ENCODE measurements at places on chromosomes 2 and 18. TPM values are rescaled to one million over a fixed set of nuclear protein-coding genes. Genes with fewer than 3 reads are reported as not detected.

The STARD6 gene
- not detected for total RNA-seq

The AKAIN1 gene
- not detected for total RNA-seq

The TMEFF2 gene
- 0.41 TPM for total RNA-seq

The FAHD2B gene
- total RNA-seq = 15.9 TPM

The SETBP1 gene
- total RNA-seq = 30.1 TPM

The GALNT14 gene
- total RNA-seq = 5.6 TPM

The CD226 gene
- total RNA-seq = 2.1 TPM

The PAX8 gene
- not detected for total RNA-seq

The DYNAP gene
- total RNA-seq = not detected

The LIMS2 gene
- 15.0 TPM for total RNA-seq

The TRABD2A gene
- not detected for total RNA-seq

The GAL3ST2 gene
- not detected for total RNA-seq

The MORN2 gene
- 9.9 TPM for total RNA-seq

The SCYGR4 gene
- not detected for total RNA-seq

The LHCGR gene
- total RNA-seq = 0.51 TPM

The FAP gene
- total RNA-seq = 50.0 TPM

The RAB3GAP1 gene
- total RNA-seq = 63.6 TPM

The POTEE gene
- not detected for total RNA-seq

The DGKD gene
- 51.7 TPM for total RNA-seq

The CAPN13 gene
- total RNA-seq = 0.51 TPM

The DOK1 gene
- 8.4 TPM for total RNA-seq

The RAX gene
- not detected for total RNA-seq

The FOXD4L1 gene
- total RNA-seq = not detected

The LRP2 gene
- 0.10 TPM for total RNA-seq

The TSN gene
- total RNA-seq = 53.2 TPM

The LONRF2 gene
- 5.1 TPM for total RNA-seq

The UGT1A7 gene
- total RNA-seq = 1.3 TPM

The TAF1B gene
- 38.1 TPM for total RNA-seq

The AGPS gene
- total RNA-seq = 64.6 TPM

The SERPINB4 gene
- not detected for total RNA-seq

The SH3RF3 gene
- 10.1 TPM for total RNA-seq

The IL1F10 gene
- not detected for total RNA-seq

The SLC30A3 gene
- not detected for total RNA-seq

The PGAP1 gene
- total RNA-seq = 41.1 TPM

The PRKCE gene
- total RNA-seq = 15.7 TPM

The COL6A3 gene
- total RNA-seq = 661 TPM

Measured in tongue (tissue), 3 donors.